Stimulated activated CD4-positive, alpha-beta T cell treated with anti-CD3 and anti-CD28 coated beads, Interleukin-15, amount 100 ng/mL, for 1 hour (primary cell): ENCODE measurements at places on chromosomes 3 and 15.

- no peak for DNase-seq
Measured at GRCh38 chr15:51955504-51955903, 16.1 kb downstream of the LEO1 start.

DNA sequence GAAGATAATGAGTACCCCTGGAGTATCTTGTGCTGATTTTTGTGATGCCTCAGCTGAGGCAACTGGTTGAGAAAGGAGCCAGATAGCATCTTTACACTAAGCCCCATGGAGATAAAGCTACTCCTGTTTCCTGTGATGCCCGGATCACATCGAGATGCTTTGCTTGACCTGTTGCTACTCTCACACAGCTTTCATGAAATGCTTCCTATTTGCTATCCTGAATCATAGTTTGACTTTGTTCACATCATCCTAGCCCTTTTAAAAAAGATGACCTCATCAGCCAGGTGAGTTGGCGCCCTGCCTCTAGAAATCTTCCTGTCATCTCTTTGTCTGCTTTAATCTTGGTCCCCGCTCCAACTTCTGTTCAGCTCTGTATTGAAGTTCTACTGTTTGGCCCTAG is 409.6 kb upstream of the TBL1XR1 start:
- DNase-seq: no peak

DNA sequence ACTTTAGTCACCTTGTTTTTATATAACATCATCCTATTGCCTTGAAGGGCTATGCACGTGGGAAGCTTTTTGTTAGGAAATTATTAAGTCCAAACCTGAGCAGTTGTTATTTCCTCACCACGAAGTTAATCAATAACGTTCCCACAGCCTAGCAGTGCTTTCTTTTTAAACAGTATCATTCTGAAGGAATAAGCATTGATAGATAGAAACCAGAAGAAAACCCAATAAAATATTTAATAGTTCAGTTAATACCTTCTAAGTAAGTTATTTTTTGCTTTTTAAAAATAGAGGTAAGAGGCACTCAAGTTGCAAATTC is 149.3 kb downstream of the KCNMB2 start:
- no peak for DNase-seq

GRCh38 chr3:158160958-158161357 is 51.1 kb downstream of the RSRC1 start:
- DNase-seq: no peak

DNA sequence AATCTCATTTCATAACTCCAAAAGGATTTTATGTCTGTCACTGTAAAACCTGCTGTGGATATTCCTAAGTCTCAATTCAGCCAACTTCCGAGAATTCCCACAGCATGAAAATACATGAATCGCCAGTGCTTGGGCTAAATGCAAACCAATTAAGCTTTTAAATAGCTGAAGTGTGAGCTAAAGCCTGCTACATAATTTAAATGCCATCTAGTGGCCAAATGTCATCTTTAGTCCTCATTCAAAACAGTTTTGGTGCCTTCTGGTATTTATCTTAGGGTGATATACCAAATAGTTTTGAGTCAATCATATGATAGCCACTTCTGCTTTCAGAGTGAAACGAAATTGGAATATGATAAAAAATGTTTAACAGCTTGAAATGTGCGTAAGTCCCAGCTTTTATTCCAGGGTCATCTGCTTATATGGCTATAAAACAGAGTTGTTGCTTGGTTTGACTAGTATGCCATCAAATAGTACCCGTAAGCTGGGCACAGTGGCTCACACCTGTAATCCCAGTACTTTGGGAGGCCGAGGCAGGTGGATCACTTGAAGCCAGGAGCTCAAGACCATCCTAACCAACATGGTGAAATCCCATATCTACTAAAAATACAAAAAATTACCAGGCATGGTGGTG is 41.8 kb upstream of the CCNL1 start:
- no peak for DNase-seq

DNA sequence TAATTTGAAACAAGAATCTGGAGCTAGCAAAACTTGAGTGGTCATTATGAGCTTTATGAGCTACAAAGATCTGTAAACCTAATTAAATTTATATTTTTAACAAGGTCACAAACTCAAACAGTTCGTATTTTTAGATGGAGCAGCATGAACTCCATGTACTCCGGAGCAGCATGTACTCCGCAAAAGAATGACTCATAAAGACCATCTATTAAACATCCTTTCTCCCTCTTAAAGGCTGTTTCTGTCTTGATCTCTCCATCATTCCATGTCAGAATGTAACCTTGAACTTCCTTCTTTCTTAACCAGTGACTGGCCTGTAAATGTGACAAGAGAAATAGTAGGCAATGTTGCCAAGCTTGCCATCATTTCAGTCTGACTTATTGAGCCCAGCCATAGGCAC is 696.9 kb downstream of the ZNF385D start:
- DNase-seq: no peak

GRCh38 chr3:171343693-171344092 is 116.5 kb downstream of the TNIK start:
- no peak for DNase-seq

DNA sequence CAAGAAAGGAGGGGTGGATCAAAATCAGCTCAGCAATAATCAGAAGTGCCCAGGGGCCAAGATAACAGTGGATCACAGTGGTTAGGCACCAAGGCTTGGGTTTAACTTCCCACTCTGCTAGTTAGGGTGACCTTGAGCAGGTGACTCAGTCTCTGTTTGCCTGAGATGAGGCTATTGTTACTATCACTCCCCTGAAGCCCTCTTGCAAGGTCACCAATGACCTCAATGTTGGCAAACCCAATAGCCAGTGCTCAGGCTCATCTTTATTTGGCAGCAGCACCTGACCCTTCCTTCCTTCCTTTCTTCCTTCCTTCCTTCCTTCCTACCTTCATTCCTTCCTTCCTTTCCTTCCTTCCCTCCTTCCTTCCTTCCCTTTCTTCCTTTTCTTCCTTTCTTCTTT is 102.4 kb upstream of the HACD2 start:
- DNase-seq: no peak

GRCh38 chr15:95684693-95685115 is 645.8 kb upstream of the NR2F2 start:
- DNase-seq: no peak

DNA sequence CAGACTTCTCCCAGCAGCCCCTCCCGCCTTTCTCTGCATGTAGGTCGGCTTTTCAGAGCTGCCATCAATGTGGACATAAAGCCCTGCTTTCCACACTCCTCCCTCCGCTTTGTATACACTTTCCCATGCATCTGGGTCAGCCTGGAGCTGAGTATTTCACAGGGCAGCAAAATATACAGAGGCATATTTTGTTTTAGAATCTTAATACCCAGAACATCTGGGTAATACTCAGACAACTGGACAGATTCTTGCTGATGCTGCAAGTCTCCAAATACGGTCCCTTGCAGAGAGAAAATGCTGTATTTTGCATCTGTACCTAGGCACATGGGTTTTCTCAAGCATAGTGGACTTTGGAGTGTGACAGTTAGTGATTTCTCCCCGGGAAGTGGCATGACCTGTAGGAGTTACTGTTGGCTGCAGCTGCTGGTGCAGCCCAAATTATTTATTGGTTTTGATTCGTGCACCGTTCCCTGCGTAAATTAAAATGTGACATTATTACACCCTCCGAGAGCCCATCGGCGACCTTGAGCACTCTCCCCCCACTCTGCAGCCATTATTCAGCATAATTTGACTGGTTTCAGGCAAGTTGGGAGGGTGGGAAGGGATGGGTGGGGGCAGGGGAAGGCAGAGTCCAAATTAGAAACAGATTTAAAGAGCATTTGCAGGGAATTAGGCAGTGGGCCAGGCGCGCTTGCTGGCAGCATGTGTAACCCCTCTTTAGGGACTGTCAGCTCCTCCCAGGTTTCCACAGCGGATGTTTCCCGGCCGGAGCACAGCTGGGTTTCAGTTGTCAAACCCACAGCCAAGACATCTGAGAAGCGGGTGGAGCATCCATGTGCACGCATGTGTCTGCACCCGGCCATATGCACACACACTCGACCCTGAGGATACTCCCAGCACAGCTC is 100.8 kb downstream of the CPN2 start:
- DNase-seq: no peak

DNA sequence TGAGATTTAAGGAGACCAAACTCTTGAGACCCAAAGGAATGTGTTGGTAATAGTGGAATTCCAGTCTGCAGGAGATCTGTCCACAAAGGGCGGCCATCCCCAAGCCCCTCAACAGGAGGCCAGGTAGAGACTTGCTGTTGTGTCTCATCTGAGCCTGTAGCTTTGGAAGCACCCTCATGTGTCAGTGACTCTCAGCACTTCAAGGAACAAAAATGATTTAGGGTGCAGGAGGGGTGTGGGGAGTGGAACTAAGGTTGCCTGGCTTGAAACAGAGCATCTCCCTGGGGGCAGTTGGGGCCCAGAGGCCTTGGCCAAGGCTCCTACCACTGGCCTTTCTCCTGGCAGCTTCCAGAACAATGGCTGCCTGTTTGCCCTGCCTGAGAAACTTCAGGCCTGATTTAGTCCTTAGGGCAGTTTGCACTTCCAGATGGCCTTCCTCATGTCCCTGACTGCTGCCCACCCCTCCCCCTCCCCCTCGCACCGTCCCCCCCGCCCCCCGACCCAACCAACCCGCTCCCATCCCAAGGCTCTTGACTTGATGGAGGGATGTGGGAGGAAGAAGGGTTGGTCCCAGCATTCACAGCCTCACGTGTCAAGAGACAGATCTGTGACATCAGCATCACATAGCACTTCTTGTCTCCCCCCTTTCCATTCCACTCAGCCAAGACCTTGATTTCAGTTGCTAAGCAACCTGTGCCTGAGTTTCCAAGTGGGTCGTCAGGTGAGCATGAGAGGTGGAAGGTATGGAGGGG is 77.1 kb downstream of the CORO2B start:
- DNase-seq: no peak

DNA sequence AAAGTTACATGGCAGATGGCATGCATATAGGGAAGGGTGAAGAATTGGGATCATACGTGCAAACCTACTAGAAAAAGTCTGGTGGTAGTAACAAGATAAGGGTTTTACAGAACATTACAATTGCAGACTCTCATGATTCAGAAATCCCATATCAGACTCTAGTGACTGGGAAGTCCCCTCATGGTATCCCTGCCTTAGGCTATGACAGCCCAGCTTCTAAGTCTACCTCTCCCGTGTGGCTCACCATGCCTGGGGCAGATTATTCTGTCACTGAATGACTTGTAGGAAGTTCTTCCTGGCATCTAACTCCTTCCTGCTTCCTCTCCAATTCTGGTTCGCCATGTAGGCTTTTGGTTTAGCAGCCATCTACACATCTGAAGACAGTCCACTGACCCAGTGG is 5.7 kb upstream of the SLC6A11 start:
- no peak for DNase-seq

DNA sequence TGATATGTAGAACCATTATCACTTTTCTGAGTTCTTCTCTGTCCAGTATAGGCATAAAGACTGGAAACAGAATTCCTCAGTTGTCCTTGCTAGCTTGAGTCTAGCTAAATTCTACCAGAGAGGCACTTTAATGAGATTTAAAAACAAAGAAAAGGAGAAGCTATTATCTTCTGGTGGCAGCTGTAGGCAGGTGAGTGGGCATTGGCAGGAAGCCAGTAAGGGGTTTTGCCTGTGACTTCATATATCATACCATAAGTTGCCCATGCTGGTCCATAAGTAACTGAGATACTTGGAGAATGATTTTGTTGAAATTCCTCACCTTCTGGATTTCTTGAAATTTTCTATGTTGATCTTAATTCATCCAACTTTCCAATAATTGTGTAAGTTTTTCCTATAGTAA is 402.3 kb upstream of the TGFBR2 start:
- no peak for DNase-seq

DNA sequence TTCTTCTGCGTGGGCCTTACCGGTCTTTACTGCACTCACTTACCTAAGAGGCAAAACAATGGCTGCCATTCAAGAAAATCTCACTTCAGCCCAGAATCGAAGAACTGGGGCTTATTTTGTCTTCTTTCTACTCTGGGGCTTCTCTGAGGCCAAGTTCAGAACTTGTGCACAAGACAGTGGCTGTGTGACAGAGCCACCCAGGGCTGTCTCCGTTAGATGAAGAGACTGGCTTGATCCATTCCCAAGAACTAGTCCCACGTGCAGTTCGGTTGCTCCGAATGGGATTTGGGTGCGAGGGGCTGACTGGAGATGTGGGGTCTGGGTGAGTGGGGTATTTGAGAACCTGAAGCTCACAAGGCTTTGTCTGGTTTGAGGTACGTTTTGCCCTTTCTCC is 795 bp upstream of the TCF12 start:
- DNase-seq: no peak

DNA sequence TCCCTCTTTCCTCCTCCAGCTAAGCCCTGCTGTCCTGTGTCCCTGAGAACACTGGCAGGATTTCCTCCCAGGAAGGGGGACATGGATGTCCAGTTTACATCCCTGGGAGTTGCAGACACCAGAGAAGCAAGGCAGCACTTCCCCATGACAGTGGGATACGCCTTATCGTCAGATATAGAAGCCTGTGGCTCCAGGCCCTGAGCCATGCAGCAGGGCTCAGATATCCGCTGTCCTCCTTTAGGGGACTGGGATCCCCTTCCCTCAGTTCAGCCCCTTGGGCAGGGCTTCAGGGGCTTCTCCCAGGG is 16.4 kb downstream of the CORO2B start:
- DNase-seq: no peak

DNA sequence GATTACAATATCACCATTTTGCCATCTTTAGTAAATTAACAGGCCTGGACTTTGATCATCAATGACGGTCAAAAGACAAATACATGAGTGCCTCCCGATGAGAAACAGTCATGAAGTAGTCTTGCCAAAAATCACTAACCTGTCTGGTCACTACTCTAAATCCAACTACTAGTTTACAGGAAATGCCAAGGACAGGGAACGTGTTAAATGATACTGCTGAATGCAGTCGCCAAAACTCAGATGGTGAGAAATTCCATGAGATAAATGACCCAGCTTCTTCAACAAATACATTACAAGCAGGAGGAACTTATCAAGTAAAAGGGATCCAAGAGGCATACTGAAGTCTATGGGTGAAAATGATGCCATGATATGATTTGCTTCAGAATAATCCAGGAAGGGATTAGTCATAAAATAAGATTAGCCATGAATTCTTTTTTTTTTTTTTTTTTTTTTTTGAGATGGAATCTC is 35.8 kb upstream of the ATP13A3 start:
- no peak for DNase-seq

GRCh38 chr3:183293966-183294365 is 40.9 kb downstream of the B3GNT5 start:
- DNase-seq: no peak

GRCh38 chr15:101124731-101125451 is 127.0 kb downstream of the CHSY1 start:
- no peak for DNase-seq

DNA sequence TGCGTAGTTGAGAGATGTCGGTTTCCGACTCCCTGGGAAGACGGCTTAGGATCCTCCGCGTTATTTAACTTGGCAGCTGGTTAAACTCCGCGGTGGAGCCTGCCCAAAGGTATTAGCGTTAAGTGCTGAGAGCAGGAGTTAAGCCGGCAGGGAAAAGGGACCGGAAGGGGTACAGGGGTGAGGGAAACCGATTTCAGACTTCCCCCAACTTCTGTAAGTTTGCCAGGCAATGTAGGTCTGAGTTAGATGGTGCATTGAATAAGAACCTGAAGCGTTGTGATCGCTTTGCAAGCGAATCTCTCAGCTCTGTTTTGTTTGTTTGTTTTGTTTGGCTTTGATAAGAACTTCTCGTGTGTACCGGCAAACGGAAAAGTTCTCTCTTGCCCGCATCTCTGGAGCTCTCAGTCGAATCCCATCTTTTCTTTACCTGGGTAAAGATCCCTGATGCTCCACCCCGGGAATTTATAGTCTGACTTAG is 6.0 kb upstream of the FEZF2 start:
- no peak for DNase-seq

GRCh38 chr3:32392536-32393302 is 1.1 kb downstream of the CMTM7 start:
- DNase-seq: no peak

GRCh38 chr3:191353022-191353777 is 22.9 kb upstream of the UTS2B start:
- no peak for DNase-seq
